ENCODE measurements at places on chromosomes 7 and 10.
A peak's percentile ranks its signal among the peaks of the same experiment; 100 is the strongest.

- no peak for DNase-seq
Observed at GRCh38 chr10:634256-634655, 55.2 kb downstream of the DIP2C start.

DNA sequence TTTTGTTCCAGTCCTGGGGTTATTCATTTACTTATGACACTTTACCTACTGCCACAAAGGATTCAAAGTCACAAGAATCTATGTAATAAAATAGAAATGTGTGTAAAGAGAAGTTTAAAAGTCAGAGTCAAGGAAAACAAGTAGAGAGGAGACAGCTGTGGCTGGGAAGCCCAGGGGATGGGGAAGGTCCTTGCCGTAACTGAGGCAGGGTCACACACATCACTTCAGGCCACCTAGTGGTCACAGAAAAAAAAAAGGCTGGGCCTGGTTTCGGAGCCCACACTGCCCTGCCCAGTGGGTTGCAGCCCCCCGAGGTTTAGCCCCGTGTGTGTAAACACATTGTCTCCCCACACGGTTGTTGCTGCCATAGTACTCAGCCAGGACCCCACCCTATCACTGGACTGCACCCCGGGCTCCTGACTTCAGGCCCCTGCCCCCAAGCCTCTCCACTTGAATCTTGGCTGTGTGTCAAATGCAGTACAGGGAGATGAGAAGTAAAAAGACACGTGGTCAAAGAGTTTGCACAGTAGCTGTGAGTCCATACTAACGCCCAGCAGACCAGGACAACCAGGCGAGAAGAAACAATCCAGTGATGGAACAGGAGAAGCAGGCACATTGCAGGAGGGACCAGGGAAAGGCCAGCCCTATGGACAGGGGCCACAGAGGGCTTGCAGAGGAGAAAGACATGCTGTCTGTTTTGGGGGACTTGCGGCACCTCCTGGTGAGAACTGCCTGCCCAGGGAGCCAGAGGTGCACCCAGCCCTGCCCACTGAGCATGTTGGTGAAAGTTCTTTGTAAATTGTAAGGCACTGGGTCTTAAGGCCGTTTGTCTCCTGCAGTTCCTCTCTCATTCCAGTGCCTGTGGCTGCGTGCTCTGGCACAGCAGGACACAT, 91.4 kb upstream of the MACROH2A2 start:
- DNase-seq = no peak

- DNase-seq = no peak
Observed at GRCh38 chr10:12041766-12042408, 722 bp downstream of the UPF2 start.

DNA sequence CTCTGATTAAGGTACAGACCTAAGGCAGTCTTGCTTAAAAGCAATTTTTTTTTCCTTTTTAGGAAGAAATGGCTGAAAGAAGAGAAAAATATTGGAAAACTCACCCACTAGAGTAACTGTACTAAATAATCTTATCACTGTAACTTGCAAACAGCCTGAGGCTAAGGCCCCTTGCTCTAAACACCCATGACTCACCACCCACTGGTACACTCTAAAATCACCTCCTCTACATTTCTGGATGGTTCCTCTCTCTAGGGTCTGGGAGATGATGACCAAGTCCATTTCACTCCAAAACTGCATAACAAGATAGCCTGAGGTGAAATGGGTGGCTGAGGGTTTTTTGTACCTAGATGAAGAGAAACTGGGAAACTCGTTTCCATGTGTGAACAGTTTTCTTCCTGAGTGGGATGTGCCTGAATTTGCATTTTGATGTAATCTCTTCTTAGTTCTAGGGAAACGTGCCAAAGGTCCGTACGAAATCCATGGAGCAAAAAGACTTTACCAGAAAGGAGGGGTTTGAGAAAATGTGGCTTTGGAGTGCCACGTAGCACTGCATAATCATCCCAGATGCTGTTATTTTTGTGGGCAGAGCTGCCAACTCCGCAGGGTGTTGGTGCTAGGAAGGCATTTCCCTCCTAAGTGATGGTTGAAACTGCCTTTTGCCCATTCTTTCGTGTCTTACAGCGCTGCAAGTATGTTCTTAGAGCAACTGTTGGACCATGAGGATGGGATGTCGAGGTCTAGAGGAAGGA, 113.5 kb upstream of the C10orf90 start:
- DNase-seq = no peak

GRCh38 chr7:24665564-24666294, 91.5 kb downstream of the GSDME start:
- DNase-seq = no peak

GRCh38 chr7:149741629-149742028, 31.8 kb downstream of the ZNF467 start:
- DNase-seq = no peak

- DNase-seq = no peak
Observed at GRCh38 chr7:84490661-84491060, 296.1 kb upstream of the SEMA3A start.

DNA sequence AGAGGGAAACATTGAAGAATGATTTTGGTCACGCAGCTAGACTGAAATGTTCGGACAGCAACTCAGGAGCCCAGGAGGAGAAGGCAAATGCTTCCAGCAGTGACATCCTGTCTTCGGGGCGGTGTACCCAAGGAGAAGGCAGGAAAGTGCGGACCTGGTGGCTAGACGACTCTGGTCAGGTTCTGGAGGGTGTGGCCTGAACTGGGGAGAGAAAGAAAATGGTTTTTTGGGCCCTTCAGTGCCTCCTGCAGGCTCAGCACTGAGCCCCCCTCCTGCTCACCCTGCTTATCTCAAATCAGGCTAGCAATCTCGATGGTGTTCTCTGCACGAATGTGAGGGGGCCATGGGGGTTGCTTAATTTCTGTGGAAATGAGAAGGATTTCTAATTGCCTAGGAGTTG, 26.7 kb upstream of the TARP start:
- no peak for DNase-seq

DNA sequence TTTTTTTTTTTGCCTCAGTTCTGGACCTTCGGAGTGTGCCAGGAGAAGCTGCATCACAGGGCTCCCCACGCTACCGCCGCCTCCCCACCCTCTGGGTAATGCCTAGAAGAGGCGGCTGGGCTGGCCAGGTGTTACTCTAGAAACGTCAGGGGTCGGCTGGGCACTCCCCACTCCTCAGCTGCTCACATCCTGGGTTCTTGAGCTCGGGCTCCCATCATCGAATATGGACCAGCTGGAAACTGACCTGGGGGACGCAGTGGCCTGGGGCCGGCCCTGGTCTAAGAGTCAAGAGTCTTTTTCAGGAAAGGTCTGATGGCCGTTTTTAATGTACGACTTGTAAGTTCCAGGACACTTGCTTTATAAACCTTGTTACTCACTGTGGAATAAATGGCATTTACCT, 326.5 kb downstream of the WDR37 start:
- no peak for DNase-seq

DNA sequence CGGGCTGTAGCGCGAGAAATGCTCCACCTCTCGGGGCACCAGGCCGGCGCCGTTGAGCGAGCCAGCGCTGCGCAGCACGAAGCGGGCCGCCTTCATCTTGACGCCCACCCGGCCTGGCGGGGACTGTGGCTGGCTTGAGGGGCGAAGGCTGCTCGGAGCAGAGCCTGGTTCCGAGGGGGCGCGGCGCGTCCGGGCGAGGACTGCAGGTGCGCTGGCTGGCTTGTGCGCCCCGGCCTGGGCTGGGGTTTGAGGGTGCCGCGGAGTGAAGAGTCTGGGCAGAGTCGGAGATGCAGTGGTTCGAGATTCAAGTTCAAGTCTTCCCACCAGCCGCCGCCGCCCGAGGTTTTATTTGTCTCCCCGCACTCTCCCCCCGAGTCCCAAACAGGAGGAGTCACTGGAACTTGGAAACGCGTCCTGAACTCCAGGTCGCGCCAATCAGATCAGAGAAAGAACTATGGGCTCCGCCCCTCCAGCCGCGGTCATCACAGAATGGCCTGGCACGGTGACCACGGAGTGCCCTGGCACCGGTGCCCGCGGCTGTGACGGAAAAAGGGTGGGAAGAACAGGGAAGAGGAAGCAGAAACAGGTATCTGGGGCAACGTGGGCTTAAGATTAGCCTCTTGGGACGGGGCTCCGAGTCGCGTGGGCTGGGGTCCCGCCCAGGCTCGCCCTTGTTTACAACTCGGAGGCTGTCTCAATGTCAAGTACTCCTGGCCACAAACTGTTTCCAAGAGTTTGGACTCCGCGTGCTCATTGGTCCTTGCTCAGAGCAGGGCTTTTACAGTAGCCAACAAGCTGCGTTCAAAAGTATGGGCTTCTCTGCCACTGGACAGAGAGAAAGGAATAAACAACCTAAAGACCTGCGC, at the start of gene PDK4:
PDK4 (minus strand) TSS at position 319 of the 866 bp plus-strand sequence; CDS start at position 96, 223 bp downstream.
- peak; percentile 25 for DNase-seq

DNA sequence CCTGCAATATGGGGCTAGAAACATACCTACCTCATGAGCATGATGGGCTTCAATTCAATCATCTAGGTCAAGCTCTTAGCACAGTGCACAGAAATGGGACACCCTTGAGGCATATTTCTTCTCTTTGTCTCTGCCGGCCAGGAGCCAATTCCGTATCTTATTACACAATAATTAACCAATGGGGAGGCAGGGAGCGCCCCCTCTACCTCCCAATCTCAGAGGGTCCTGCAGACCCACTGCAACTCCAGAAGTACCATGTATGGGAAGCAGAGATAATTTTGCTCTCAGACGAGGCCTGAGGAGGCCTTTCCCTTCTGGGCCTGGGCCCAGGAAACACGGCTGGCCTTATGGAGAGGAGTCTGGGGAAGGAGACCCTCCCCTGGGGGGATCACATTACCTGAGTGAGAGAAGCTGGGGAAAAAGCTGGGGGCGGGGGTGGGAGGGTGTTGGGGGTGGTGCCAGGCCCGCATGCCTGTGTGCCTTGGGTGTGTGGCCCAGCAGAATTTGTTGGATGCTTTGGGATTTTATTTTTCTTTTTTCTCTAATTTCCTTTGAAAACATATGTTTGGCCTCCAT, 155.5 kb downstream of the UBE2H start:
- no peak for DNase-seq

DNA sequence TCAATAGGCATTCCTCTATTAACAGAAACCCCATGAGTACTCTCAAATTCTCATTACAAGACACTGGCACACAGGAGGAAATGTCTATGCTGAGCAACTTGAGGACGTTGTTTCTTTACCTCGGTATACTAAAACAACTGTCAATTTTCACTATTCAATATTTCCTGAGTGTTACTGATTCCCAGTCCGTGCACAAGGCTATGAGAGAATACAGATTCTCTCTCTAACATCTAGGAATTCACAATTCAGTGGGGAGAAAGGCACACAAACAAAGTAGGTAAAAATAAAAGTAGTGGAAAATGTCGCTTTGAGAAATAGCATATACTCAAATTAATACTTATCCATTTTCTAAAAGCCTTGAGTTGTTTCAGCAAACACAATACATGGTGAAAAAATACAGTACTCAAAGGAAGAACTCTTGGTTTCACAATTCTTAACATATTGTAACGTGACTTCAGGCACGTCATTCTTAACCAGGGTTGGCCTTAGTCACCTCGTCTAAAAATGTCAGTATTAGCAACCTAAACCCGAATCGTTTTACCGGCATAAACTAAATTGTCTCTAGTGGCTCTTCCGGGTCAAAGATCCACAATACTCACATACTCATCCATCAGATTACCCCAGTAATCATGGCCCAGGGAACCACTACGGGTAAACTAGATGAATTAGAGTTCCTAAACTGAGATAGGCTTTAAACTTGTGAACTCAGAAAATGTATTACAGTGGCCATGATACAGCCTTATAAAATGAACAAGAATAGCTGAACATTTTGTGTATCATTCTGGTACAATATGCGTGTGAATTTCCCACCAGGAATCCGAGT, 1.5 kb downstream of the IPMK start:
- DNase-seq = no peak

DNA sequence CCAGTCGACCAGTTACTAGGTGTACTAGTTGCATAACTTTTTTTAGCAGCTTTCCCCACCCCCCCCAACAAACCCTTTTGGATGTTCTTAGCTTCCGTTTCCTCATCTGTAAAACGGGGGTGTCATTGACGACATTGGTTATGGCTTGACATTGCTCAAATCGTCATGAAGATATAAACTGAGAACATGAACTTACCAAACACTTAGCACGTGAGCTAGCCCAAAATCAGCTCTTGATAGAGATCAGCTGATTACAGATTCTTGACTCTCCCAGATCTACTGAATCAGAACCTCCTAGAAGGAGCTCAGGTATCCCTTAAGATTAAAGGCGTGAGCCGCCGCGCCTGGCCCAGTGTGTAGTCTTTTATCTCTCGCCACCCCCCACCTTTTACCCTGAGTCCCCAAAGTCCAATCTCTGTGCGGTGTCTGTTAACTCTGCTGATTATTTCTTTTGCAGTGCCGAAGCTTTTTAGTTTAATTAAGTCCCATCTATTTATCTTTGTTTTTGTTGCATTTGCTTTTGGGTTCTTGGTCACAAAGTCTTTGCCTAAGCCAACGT, 1.0 kb upstream of the GNA12 start:
- no peak for DNase-seq

DNA sequence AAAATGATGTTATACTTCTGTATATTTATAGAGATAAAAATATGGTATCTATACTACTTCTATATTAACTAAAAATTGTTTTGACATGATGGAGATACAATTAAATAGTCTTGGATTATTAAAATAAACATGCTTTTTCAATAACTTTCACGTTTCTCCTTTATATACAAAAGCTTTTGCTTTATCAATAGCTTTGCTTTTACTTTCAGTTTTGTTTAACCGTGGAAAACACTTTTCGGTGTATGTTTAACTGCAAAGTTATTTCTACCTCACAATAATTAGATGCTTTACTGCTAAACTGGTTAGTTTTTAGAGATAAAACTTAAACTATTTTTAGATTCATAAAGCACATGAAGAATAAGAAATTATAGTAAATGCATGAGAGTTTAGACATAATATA, 432.1 kb upstream of the PCDH15 start:
- DNase-seq = no peak

- no peak for DNase-seq
Observed at GRCh38 chr7:135231686-135232085, 2.0 kb upstream of the STRA8 start.

- no peak for DNase-seq
Observed at GRCh38 chr10:127762925-127763324, 25.9 kb downstream of the FOXI2 start.

- no peak for DNase-seq
Observed at GRCh38 chr10:68301790-68302502, 29.9 kb upstream of the HNRNPH3 start.

GRCh38 chr7:47609803-47610452, 28.0 kb upstream of the TNS3 start:
- no peak for DNase-seq

- no peak for DNase-seq
Observed at GRCh38 chr10:11355592-11355991, 255.9 kb downstream of the USP6NL start.

DNA sequence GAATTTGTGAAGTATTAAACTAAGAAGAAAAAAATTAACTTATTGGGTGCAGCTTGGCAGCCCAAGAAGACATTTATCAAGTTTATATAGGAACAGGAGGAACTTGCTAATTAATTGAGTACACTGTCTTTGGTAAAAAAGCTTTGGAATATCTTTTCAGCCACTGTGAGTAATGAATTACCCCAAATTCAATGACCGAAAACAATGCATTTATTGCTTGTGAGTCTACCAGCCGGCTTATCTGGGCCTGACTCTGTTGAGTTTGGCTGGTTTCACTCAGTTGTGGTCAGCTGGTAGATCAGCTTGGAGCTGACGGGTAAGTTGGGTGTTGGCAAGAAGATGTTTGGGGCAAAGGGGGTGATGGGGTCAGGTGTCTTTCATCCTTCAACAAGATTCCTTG, 11.6 kb downstream of the GNG11 start:
- DNase-seq = no peak

GRCh38 chr7:100465702-100466311, 1.7 kb upstream of the SPACDR start:
- no peak for DNase-seq

GRCh38 chr7:148211740-148212151, 378.8 kb upstream of the C7orf33 start:
- DNase-seq = no peak
